Neural crest cell (in vitro differentiated cells): ENCODE measurements at places on chromosomes 11 and 22. TPM values are rescaled to one million over a fixed set of nuclear protein-coding genes. Genes with fewer than 3 reads are reported as not detected.

NAV2 gene
- total RNA-seq, result 14.1 and 15.5 TPM in 2 replicates

DNA sequence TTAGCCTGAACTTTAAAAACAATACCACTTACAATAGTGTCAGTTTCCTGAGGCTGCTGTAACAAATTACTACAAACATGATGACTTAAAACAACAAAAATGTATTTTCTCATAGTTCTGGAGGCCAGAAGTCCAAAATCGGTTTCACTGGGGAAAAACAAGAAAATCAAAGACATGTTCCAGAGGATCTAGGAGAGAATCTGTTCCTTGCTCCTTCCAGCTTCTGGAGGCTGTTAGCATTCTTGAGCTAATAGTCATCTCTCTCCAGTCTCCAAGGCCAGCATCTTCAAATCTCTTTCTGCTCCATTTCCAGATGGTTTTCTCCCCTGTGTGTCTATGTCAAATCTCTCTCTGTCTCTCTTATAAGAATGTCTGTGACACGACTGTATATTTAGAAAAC is 67.6 kb upstream of the TEAD1 start:
- no peak for DNase-seq

GLYATL1 gene
- 1.9 and 2.7 TPM in 2 replicates for total RNA-seq

CCDC157 gene
- total RNA-seq, result 8.3 and 9.3 TPM in 2 replicates

DNA sequence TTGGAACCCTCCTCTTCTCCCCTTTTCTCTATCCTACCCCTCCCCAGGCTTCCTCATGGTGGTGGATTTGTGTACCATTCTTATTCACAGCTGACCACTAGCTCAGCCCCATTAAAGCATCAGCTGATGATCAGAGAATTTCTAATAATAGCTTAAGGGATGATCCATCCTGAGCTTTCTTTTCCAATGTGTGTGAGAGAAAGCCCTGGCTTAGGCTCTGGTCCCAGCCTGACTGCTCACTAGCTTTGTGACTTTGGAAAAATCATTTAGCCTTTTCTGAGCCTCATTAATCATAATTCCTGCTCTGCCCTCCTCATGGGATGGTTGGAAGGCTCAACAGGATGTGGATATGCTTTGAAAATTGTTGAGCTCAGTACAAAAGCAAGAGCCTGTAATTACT is 26.3 kb upstream of the CCDC90B start:
- DNase-seq, result no peak

LIMK2 gene
- total RNA-seq, result 31.3 and 35.1 TPM in 2 replicates

CALCA gene
- total RNA-seq, result not detected in 2 replicates

ANO9 gene
- not detected in 2 replicates for total RNA-seq

NOL12 gene
- total RNA-seq, result 43.3 and 44.5 TPM in 2 replicates

DNA sequence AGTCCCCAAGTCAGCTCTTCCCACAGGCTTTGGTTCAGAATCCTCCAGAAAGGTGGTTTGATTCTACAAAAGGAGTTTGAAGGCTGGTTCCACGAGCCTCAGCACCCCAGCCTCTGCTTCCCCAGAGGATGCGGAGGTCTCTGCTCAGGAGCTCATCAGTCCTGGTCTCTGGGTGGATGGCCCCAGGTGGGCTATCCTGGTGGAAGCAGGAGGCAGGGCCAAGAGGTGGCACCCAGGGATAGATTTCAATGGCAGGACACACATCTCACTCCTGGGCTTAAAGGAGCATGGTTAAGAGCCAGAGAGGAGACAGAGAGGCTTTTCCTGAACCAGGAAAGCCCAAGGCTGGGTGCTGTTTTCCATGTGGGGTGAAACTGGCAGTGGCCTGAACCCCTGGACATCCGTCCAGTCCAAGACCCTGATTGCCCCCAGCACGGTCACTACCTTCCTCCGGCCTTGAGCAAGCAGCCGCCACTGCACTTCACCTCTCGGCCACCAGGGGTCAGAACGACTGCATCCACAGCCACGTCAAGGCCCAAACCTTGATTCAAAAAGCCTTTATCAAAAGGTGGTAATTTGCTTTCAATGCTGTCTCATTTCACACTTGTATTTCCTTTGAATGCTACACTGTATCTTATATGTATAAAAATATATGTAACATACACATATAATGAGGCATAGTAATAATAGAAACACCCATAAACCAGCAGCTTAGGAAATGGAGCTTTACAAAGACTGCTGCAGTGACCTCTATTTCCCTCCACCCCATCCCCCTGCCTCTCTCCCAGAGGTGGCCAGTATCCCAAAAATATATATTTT is 19.3 kb upstream of the FXYD2 start:
- peak; percentile 85 for DNase-seq

LAYN gene
- 3.8 and 4.4 TPM in 2 replicates for total RNA-seq

DNA sequence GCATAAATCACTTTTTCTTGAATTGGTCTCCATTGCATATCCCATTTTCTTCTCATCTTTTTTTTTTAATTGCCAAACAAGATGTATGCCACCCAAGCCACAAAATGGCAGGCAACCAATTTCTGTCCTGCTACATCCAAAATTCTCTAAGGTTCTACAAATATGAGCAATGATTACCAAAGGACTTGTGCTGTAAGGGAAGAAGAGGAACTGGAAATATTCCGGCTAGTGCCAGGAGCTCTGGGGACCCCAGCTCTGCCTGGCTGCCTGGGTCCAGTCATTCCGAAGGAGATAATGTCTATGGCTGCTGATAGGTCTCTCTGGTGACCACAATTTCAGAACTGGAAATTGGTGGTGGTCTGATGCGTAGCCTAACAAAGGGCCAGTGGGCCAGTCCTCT is 17.1 kb upstream of the SNX32 start:
- DNase-seq, result no peak

DNA sequence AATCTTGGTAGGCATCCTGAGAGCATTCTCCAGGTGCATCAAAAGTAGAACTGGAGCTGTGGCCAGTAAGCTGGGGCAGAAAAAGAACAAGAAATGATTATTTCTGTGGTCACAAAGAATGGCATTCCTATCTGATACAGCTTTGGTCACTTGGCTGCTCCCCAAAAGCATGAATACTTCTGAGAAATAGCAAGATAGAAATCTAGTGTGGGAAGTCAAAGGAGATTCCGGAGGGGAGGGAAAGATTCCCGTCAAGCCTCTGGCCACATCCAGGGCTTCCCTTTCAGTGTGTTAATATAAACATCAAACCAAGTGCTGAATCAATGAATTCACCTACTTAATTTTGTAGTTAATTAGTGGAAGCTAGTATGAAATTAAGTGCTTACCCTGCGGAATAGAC is 1185.4 kb downstream of the LRRC4C start:
- no peak for DNase-seq

GRCh38 chr11:79227767-79228755 is 212.8 kb downstream of the TENM4 start:
- DNase-seq, result no peak

- no peak for DNase-seq
These were observed 189.0 kb downstream of the LUZP2 start for GRCh38 chr11:24685821-24686220.

- no peak for DNase-seq
These were observed 231.4 kb downstream of the BLID start for GRCh38 chr11:121884626-121885025.

- DNase-seq, result no peak
These were observed 227.3 kb upstream of the ARHGAP42 start for GRCh38 chr11:100459811-100460210.

DNA sequence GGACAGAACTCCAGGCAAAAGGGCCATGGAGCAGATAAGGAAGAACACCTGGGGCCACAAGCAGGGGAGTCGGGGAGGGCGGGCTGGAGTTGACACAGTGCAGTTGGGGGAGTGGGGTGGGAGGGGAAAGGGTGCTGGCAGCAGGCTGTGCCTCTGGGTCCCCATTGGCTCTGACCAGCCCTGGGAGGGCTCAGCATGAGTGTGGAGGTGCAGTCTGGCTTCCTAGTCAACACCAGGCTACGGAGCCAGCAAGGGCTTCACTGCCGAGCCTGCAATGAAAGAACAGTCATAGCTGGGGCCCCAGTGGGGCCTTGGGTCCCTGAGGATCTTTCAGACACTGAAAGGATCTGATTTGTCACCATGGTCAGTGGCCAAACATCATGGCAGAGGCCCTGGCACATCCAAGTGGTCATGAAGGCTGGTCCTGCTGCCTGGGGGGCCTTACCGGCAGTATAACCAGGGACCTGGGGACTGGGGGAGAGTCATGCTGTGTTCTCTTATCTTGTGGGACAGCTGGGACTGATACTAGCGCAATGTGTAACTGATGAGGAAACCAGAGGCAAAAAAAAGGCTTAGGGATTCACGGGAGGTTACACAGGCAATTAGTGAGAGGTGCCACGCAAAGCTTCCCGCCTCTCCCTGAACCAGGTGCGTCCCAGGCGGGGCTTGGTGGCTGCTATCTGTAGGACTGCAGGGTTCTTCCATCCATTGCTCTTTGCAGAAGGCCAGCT is 11.6 kb downstream of the SLC37A2 start:
- DNase-seq, result no peak

DNA sequence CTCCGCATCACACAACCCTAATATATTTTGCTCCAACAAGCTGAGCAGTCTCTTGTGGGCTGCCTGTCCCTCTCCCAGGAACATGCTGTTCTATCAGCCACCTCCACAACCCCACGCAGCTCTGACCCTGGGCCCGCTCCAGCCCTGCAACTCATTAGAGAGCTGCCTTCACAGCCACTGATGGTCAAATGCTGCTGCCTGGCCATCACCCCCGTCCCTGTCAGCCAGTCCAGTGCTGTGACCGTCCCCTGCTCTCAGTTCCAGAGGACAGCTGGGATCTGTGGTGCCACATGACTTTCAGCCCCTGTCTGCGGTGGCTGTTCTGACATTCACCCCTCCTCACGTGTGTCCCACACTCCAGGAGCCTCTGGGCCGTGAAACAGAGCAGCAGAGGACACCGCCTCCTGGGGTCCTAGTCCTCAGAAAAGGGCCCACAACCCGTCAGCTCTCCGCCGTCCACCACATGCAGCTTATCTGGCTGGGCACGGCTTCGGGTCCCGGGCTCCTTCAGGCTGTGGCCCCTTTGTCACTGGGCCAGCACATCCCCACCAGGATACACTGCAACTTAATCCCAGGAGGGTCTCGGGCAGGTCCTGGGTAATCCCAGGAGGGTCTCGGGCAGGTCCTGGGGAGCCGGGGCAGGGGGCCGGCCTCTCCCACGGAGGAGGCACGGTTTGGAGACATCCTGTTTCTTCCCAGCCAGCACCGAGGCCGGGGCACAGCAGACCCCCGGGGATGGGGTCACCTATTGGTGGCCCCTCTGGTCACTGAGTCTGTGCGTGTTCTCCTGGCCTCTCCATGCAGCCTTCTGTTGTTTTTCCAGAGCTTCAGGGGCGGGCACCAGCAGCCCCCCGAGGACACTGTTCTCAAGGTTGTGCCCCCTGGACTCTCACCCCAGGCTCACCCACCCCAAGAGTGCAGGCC is 15.1 kb downstream of the CRELD2 start:
- no peak for DNase-seq

ARHGAP20 gene
- 0.20 and 0.23 TPM in 2 replicates for total RNA-seq

TXNRD2 gene
- total RNA-seq, result 21.7 and 22.2 TPM in 2 replicates

DNA sequence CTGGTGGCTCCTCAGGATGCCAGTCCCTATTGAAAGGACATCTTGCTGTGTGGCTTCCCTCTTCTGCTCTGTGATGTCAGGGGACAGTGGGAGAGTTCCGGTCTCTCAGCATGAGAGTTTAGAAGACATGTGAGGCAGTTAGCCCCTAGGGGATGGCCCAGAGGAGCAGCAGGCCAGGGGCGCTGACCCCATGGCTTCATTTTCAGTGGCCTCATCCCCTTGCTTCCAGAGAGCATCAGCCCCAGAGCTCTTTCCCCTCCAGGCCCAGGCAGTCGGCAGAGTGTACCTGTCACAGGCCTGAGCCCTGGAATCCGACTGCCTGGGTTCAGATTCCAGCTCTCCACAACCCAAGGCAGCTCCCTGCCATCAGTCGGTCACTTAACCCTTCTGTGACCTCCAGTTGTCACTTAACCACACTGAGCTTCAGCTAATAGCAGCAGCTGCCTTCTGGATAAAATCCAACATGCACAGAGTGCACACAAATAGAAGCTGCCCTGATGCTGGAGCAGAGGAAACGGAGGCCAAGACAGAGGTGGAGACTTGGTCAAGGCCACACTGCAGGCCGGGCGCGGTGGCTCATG is 14.1 kb upstream of the LRRC10B start:
- DNase-seq, result no peak

GLB1L2 gene
- total RNA-seq, result 15.4 TPM in 2 replicates

GRCh38 chr22:44839061-44839460 is 86.7 kb downstream of the ARHGAP8 start:
- no peak for DNase-seq

GPR83 gene
- total RNA-seq, result 0.30 and 0.34 TPM in 2 replicates

MIAT gene
- total RNA-seq, result 42.0 and 45.6 TPM in 2 replicates

OR5L2 gene
- not detected in 2 replicates for total RNA-seq

DNA sequence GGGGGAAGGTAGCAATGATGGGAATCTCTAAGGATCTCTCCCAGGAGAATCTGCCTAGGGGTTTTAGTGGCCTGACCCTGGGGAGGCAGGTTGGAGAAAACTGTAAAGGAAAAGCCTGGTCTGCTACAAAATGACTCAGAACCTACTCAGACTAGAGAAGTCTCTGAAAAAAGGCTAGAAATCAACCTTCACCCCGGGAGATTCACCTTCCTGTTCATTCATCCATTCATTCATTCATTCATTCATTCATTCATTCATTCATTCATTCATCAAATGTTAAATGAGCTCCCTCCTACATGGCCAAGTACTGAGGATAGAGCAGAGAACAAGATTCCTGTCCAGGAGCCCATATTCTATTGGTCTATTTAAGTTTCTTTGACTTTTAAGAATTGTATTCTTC is 8.9 kb upstream of the ANKK1 start:
- DNase-seq, result no peak
